ENCODE measurements at places on chromosomes 1 and 21.

- peaks cover 61% of the 10 kb centered on the region for H3K4me1 ChIP-seq
- no peaks in the 10 kb centered on the region for H3K36me3 ChIP-seq
- H3K4me3 ChIP-seq, result peak overlapping the region; percentile 91
These were observed 1.0 kb upstream of the PRMT2 start for GRCh38 chr21:46634427-46634826.

DNA sequence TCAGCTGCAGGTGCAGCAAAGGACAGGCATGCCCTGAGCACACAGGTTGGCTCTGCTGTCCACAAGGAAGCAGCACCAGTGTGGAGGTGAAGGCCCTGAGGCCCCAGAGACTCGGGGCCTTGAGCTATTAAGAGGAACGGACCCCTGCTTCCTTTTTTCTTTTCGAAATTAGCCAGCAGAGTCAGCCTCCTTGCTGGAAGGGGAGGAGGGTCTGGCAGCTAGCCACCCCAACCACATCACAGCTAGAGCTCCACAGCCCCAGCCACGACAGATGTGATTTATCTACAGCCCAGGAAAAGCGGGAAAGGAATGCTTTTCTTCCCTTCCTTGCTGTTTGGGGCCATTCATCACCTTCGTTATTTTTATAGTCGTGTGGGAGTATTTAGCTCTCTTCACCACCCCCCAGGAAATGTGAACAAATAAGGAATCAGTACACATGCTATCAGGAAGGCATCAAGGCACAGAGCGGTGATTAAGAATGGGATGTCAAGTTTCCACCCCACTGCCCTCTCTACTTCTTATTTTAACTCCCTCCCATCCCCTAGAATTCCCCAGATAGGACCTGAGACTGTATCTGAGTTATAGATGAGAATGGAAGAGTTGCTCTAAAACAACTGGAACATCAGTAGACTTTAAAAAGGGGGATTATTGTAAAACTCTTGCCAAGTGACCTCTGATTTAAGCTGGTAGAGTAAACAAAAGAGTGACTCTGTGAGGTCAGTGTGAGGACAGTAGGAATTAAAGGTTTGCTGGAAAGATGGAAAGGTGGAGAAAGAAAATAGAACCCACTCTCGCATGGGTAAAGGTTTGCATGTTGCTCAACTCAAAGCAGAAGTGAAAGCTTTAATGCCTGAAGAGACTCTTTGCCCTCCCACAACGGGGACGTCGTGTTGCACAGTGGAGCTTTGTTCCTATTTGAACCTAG is 224.7 kb upstream of the GJB5 start:
- no peak overlapping the region for H3K27ac ChIP-seq
- DNase-seq, result no peak
- H3K27me3 ChIP-seq, result peaks cover 24% of the 10 kb centered on the region
- H3K4me1 ChIP-seq, result no peaks in the 10 kb centered on the region
- H3K4me3 ChIP-seq, result no peak overlapping the region
- no peaks in the 10 kb centered on the region for H3K36me3 ChIP-seq

DNA sequence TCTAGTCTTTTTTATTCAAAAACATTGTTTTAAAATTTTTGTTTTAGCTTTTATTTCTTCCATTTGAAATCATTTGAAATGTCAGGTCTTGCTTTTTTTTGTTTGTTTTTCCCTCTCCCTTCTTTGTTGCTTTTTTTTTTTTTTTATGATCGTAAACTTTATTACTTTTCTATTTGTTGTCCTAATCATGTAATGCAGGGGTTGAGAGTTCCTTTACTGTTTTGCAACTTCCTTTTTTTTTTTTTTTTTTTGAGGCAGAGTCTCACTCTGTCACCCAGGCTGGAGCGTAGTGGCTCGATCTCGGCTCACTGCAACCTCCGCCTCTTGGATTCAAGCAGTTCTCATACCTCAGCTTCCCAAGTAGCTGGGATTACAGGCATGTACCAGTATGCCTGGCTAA is 24.8 kb downstream of the IVNS1ABP start:
- H3K4me3 ChIP-seq, result no peak overlapping the region
- peaks cover 4% of the 10 kb centered on the region for H3K4me1 ChIP-seq
- no peak for DNase-seq
- no peak overlapping the region for H3K27ac ChIP-seq
- no peaks in the 10 kb centered on the region for H3K27me3 ChIP-seq

GRCh38 chr1:248055261-248055660 is 8.6 kb downstream of the OR2L3 start:
- H3K27ac ChIP-seq, result no peak overlapping the region
- no peaks in the 10 kb centered on the region for H3K27me3 ChIP-seq
- H3K4me1 ChIP-seq, result no peaks in the 10 kb centered on the region
- H3K36me3 ChIP-seq, result no peaks in the 10 kb centered on the region
- no peak for DNase-seq

- no peak overlapping the region for H3K27ac ChIP-seq
- no peak overlapping the region for H3K4me3 ChIP-seq
- H3K4me1 ChIP-seq, result no peaks in the 10 kb centered on the region
- peaks cover 69% of the 10 kb centered on the region for H3K36me3 ChIP-seq
These were observed 42.5 kb downstream of the MRAP start for GRCh38 chr21:32340863-32341848.

DNA sequence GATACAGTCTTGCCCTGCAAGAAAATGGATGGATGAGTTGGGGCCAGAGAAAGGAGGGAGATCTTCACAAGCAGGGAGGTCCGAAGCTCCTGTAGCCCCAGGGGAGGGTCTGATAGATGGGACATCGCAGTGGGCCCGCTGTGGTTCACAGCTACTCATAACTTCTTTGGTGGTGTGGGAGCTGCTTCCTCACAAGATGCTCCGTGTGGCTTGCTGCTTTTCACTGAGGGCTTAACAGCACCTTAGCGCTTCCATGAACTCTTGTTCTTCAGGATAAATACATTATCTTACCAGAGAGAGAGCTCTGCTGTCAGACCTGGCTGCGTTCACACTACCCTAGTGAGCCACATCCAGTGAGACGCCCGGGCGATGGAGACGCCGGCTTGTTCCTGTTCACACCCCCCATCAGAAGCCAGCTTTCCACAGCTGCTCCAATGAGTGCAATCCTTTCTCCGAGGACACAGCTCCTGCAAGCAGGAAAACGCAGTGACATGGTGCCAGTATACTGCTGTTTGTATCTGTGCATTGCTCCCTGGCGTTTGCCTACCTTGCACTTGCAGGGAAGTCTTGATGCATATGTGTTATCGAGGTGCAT is 599.8 kb downstream of the AJAP1 start:
- H3K4me3 ChIP-seq, result no peak overlapping the region
- no peak for DNase-seq
- no peaks in the 10 kb centered on the region for H3K4me1 ChIP-seq
- no peaks in the 10 kb centered on the region for H3K36me3 ChIP-seq
- H3K27me3 ChIP-seq, result no peaks in the 10 kb centered on the region

DNA sequence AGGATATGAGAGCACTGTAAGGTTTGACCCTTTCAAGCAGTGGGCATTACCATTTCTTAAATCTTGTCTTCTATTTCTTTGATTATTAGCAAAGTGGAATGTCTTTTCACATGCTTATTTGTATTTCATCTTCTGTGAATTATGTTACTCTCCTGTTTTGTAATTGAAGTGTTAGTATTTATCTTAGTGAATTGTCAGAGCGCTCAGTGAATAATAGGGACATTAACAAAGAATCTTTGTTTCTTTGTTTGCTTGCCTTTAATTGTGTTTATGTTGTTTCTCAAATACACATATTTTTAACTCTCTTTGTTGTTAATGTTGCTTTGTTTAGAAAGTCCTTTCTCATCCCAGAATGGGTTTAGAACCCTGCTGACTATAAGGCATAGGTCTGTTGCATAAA is 259.3 kb downstream of the RRAGC start:
- peaks cover 6% of the 10 kb centered on the region for H3K27me3 ChIP-seq
- no peak overlapping the region for H3K27ac ChIP-seq
- no peak overlapping the region for H3K4me3 ChIP-seq
- H3K4me1 ChIP-seq, result no peaks in the 10 kb centered on the region

DNA sequence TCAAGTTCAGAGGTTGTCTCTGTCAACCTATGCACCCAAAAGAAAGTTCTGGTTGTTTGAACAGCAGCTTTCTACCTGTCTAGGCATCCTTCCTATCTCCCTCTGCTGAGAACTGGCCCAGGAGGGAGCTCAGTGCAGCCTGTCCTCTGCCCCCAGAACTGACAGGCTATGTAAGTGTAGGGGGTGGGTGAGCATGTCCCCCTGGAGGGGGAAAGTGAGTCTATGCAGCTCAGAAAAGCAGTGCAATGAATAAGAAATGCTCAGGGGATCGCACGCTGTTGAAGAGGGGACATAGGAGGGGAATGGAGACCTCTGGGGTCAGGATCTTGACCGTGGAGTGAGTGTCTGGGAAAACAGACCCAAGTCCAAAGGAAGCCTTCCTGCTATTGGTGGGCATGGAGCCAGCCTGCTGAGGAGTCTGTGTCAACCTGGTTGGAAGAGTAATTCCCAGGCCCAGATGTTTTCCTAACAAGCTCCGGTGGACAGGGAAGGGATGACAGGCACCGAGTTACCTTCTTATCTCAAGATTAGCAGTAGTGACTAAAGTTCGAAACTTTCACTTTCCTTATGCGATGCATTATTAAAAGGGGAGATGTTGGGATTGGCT is 26.1 kb upstream of the FHAD1 start:
- no peak overlapping the region for H3K27ac ChIP-seq
- H3K4me1 ChIP-seq, result peaks cover 16% of the 10 kb centered on the region
- DNase-seq, result no peak
- no peaks in the 10 kb centered on the region for H3K36me3 ChIP-seq
- no peak overlapping the region for H3K4me3 ChIP-seq
- H3K27me3 ChIP-seq, result peaks cover 16% of the 10 kb centered on the region

- no peaks in the 10 kb centered on the region for H3K27me3 ChIP-seq
- no peak overlapping the region for H3K27ac ChIP-seq
- H3K4me1 ChIP-seq, result no peaks in the 10 kb centered on the region
- H3K36me3 ChIP-seq, result no peaks in the 10 kb centered on the region
- no peak overlapping the region for H3K4me3 ChIP-seq
These were observed 85.2 kb downstream of the KIRREL1 start for GRCh38 chr1:158078569-158079080.

- no peaks in the 10 kb centered on the region for H3K36me3 ChIP-seq
- no peak overlapping the region for H3K27ac ChIP-seq
- H3K4me3 ChIP-seq, result no peak overlapping the region
- no peaks in the 10 kb centered on the region for H3K27me3 ChIP-seq
- DNase-seq, result no peak
These were observed 401.1 kb upstream of the NFIA start for GRCh38 chr1:60681095-60681860.

GRCh38 chr1:105260001-105260400 is 1510.3 kb downstream of the AMY1C start:
- no peak overlapping the region for H3K4me3 ChIP-seq
- peaks cover 3% of the 10 kb centered on the region for H3K36me3 ChIP-seq
- H3K27ac ChIP-seq, result no peak overlapping the region
- no peak for DNase-seq
- H3K27me3 ChIP-seq, result no peaks in the 10 kb centered on the region
- no peaks in the 10 kb centered on the region for H3K4me1 ChIP-seq

- H3K4me3 ChIP-seq, result peak overlapping the region; percentile 27
- peaks cover 29% of the 10 kb centered on the region for H3K4me1 ChIP-seq
- peak overlapping the region; percentile 69 for H3K27ac ChIP-seq
- DNase-seq, result no peak
- peaks cover 2% of the 10 kb centered on the region for H3K27me3 ChIP-seq
These were observed 16.7 kb downstream of the RAB3B start for GRCh38 chr1:51973587-51974474.

DNA sequence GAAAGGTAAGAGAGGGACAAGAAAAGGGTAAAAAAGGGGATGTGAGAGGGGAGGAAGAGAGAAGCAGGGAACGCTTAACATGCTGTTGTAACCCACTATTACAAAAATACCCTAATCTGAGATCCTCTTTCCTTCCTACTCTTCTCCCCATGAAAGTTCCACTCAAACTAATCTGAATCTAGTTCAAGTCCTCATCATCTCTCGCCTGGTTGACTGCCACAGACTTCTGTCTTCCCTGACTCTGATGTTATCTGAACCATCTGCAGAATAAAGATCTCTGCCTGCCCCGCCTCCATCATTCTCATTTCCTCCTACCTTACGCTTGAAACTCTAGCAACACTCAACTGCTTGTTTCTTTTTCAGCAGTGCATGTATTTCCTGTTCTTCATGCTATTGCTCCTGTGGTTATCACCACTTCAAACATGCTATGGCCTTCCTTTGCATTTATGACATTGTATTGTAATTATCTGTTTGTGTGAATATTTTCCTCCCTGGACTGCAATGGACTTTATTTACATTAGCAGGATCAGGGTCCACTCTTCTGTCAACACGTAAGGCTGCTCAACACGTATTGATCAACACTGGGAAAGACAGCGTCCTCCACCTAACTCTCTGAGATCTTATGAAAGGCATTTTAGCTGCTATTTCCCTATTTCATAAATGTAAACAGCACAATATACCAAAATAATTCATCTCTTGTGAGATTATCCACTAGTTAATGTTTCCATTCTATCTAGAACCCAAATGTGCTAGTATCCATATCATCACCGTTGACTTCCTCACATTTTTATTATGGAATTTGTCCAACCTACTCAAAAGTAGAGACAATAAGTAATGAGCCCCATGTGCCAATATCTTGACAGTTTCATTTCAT is 215.5 kb upstream of the USP25 start:
- DNase-seq, result peak; percentile 35
- H3K36me3 ChIP-seq, result peaks cover 3% of the 10 kb centered on the region
- H3K4me1 ChIP-seq, result peaks cover 27% of the 10 kb centered on the region
- H3K4me3 ChIP-seq, result peak overlapping the region; percentile 43

DNA sequence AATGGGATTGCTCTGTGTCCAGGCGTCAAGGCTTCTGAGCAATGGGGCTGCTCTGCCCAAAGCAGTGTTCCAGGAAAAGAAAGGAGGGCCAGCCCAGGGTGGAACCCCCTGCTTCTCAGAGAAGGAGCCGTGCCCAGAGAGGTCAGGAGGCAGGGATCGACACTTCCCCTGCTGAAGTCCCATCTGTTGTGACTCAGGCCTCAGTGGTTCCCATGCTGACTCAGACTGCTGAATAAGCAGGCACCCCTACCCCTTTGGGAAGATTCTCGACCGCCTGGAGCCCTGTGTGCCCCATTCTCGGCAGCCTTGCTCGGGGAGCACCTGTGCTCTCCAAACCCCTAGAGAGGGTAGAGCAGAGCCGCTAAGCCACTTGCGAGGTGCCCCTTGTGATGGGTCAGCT is 23.9 kb downstream of the PKP1 start:
- no peak overlapping the region for H3K27ac ChIP-seq
- no peaks in the 10 kb centered on the region for H3K36me3 ChIP-seq
- no peak for DNase-seq
- H3K27me3 ChIP-seq, result peaks cover 19% of the 10 kb centered on the region
- peaks cover 4% of the 10 kb centered on the region for H3K4me1 ChIP-seq

DNA sequence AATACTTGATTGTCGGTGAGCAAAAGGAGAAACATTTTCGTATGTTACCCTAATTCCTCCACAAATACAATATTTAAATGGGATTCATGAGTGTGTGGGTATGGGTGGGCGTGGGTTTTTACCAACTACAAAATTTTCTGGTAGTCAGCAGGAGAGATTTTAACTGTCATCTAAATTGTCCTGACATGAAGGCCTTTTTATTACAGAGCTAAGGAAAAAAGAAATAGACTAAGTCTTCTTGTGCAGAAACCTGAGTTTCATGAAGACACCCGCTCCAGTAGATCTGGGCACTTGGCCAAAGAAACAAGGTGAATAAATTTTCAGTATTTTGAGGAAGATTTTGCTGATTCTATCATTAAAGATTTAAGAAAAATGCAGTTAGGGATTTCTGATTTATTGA is 752 bp downstream of the RGS18 start:
- no peaks in the 10 kb centered on the region for H3K36me3 ChIP-seq
- H3K4me1 ChIP-seq, result peaks cover 2% of the 10 kb centered on the region
- H3K27me3 ChIP-seq, result no peaks in the 10 kb centered on the region
- H3K4me3 ChIP-seq, result no peak overlapping the region
- no peak for DNase-seq

All from activated naive CD8-positive, alpha-beta T cell treated with anti-CD3 and anti-CD28 coated beads, Interleukin-2, amount 50 U/mL, for 24 hours (primary cell).